ENCODE measurements at places on chromosomes 4 and X.

DNA sequence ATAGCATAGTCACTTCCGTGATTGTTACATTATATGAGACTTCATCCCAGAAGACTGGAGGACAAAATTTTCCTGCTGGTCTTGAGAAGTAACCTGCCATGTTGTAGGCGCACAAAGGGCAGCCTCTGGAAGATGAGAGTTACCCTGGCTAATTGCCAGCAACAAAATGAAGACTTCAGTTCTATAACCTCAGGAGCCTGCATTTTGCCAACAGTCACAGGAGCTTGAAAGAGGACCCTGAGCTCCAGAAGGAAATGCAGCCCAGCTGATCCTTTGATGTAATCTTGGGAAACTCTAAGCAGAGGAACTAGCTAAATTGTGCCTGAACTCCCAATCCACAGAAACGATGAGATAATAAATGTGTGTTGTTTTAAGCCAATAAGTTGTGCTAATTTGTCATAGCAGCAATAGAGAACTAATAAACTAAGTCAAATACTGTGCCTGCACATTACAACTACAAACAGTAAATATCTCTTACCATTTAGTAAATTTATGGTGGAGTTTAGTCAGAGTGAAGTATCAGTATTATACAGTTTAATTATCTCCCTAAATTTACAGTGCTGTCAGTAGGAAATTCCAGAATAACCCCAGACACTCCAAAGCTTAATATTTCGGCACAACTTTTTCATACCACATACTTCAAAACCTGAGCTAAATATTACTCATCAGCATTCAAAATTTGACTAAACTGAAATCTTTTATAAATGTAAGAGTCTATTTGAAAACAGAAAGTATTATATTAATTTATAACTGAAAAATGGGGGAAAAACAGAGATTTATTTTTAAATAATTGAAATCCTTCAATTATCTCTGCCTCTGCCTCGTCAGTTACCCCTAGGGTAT is 90.1 kb upstream of the MAPK10 start:
- DNase-seq = no peak

DNA sequence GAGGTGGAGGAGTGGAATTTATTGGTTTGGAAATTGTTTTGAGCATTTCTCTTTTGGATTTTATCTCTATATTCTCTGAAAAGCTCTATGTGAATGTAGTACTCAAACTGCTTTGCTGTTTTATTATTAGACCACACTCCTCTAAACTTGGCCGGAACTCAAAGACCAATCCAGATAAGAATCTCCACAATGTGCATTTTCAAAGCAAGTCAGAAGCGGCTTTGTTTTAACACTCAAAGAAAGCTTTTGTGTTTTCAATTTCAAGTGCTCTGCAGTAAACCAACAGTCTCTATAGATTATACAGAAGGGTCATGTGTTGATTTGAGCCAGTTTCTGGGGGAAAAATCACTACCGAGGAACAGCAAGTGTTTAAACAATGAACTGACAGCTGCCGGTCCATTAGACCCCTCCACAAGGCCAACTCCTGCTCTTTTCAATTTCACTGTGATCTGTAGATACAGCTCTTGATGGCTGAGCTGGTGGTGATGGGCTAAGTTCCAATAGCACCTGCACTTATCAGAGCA is 79.4 kb downstream of the FTHL17 start:
- DNase-seq = no peak

GRCh38 chrX:47638816-47639215 is 9.1 kb upstream of the CFP start:
- no peak for DNase-seq

GRCh38 chrX:29461039-29461438 is 754.3 kb upstream of the MAGEB2 start:
- no peak for DNase-seq

GRCh38 chr4:119039779-119040178 is 95.9 kb upstream of the MYOZ2 start:
- DNase-seq = no peak

GRCh38 chr4:185143601-185143969 is 519 bp downstream of the SLC25A4 start:
- DNase-seq = no peak

DNA sequence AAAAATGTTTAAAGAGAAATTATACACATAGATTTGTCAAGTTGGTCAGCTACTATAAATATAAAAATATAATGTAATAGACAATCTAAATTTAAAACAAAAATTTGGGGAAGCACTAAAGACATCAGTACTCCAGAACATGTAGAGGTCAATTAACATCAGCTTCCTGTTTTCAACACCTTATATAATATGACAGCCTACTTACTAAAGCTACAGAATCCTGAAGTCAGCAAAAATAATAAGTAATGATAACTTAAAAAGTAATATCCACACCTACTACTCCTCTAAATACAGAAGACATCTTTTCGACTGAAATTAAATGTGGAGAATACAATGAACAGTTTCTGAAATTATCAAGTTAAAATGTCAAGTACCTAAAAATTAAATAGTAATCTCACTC is 118.6 kb downstream of the LRBA start:
- DNase-seq = no peak

DNA sequence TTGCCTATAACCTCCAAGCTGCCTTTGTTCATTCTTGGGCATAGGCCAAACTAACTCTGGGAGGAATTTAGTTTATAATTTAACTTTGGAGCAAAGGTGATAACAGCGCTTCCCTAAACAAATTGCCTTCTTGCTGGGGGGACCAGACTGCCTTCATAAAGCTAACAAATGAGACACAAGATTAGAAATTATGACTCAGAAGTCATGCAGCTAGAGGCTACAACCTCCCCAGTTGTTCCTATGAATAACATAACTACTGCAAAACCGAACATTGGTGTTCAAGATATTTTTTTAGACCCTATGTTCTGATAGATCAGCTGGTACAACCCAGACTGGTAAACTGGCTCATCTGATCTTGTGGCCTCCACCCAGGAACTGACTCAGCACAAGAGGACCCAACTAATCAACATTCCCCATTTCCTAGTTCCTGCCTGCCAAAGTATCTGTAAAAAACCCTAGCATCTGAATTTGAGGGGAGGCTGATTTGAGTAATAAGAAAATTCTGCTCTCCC is 22.0 kb upstream of the TMPRSS11B start:
- DNase-seq = no peak

DNA sequence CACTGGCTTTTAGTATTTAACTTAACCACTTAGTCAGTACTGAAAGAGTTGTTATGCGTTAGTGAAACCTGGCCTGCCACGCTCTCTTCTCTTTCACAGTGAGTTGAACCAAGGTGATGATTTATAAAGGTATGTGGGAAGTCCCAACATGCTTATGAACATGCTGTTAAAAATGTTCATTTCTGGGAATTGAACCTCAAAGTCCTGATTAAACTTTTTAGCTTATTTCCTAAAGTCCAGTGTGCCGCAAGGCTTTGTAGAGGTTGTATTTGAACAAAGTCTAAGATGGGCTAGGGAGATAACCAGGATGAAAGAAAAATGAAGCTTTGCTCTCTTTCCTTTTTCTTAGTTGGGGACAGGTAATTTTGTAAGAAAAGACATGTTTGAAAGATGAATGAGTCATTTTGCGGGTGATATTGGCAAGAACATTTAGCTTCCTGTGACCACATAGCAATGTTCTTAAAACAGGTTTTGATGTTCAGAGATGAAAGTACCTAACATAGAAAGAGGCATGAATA is 270.3 kb downstream of the DTHD1 start:
- no peak for DNase-seq

- no peak for DNase-seq
These were observed 603.8 kb downstream of the RAPGEF2 start for GRCh38 chr4:159706704-159707103.

- no peak for DNase-seq
These were observed 187.6 kb downstream of the MAML3 start for GRCh38 chr4:139966383-139966782.

DNA sequence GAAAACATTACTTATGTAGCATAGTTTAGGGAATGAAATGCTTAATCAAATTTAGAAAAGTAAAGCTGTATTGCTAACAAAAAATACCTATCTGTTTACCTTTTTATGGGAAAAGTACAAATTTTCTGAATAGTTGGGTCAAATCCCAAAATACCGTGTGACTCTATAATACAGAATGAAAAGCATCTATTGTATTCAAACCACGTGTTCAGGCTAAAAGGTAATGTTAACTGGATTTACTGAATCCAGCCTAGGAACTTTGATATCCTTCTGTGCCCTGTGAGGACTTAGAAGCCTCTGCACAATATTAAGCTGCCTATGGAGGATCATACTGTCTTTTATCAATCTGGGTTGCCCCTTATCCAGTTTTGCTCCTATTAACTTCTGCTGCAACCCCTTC is 36.3 kb upstream of the AGA start:
- DNase-seq = no peak

All from T-helper 2 cell (primary cell).